ENCODE measurements at places on chromosomes 11 and 22. TPM values are rescaled to one million over a fixed set of nuclear protein-coding genes. Genes with fewer than 3 reads are reported as not detected.
A peak's percentile ranks its signal among the peaks of the same experiment; 100 is the strongest.

GRCh38 chr11:76524919-76525318 lies 80.1 kb downstream of the EMSY start:
- peaks cover 71% of the 10 kb centered on the region for H3K36me3 ChIP-seq
- H3K27me3 ChIP-seq: no peaks in the 10 kb centered on the region
- no peak overlapping the region for H3K27ac ChIP-seq

The OR2AG2 gene
- not detected for total RNA-seq

The CDCA5 gene
- total RNA-seq: 0.70 TPM

The LIF gene
- 0.40 TPM for total RNA-seq

DNA sequence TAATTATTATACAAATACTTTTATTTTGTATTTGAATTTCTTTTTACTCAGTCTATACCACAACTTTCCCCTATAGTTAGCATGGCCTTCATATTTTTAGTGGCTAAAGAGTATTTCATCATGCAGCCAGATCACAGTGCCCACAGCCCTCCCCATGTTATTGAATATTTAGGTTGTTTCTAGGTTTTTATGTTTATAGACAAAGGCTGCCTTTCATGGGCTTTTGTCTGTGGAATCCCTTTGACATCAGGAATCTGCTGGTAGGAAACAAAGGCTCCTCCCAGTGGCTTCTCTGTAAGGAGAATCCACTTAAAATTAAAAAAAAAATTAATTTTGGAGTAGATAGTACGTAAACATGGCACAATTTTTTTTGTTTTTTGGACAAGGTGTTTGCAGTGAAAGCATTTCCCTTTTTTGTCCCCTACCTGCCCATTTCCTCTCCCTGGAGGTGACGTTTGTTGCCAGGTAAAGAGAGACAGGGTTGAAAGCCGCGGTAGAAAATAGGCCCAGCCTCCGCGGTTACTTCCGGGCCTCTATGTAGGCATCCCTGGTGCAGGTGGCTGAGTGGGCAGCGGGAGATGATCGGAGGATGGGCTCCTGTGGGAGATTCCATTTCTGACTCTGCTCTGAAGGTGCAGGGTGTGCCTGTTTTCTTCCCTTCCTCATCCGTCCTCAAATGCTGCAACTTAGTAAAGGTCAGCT lies 82.2 kb upstream of the OR4B1 start:
- H3K4me1 ChIP-seq: no peaks in the 10 kb centered on the region
- peaks cover 4% of the 10 kb centered on the region for H3K36me3 ChIP-seq
- H3K27me3 ChIP-seq: no peaks in the 10 kb centered on the region
- no peak overlapping the region for H3K4me3 ChIP-seq

The TBX1 gene
- 0.35 TPM for total RNA-seq

DNA sequence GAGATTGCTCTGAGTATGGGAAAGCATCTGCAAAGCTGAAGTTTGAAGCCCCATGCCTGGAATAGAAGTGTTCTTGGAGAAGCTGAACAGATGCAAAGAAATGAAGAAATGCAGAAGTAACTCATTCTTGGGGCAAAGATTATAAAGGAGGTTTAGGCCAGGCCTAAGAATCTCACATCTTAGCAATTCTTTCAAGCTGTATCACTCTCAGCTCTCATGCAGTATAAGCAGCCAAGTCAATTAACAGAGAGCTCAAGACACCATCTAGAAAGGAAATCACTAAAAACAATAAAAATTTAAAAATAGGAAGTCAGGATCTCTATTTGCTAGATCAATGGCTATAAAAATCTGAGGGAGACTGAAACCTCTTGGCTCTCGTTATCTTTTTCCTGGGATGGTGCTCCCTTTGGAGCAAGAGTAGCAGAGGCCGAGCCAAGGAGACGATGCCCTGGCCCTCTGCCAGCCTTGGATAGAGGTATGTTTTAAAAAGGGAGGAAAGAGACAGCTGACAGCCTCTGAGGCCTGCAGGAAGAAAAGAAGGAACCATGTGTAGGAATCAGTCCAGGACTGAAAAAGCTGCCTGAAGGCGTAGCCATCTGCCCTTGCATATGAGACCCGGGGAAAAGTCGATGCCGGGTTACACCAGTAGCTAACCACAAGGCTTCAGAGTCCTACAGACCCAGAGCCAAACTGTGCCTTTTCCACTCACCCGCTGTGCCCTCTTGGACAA lies 229.8 kb downstream of the BLID start:
- H3K27me3 ChIP-seq: no peaks in the 10 kb centered on the region
- no peaks in the 10 kb centered on the region for H3K36me3 ChIP-seq
- H3K4me1 ChIP-seq: no peaks in the 10 kb centered on the region
- H3K4me3 ChIP-seq: no peak overlapping the region
- DNase-seq: peak; percentile 43

GRCh38 chr22:24427500-24428164 lies at the start of gene ADORA2A:
TSS of gene ADORA2A (plus strand) at chr22:24427599. CDS start at chr22:24433405, 5,806 bp downstream.
- H3K36me3 ChIP-seq: no peaks in the 10 kb centered on the region
- H3K4me3 ChIP-seq: peak within 1 kb of the TSS; percentile 57
- peaks cover 24% of the 10 kb centered on the region for H3K4me1 ChIP-seq
- DNase-seq: no peak
- H3K27ac ChIP-seq: no peak within 1 kb of the TSS

DNA sequence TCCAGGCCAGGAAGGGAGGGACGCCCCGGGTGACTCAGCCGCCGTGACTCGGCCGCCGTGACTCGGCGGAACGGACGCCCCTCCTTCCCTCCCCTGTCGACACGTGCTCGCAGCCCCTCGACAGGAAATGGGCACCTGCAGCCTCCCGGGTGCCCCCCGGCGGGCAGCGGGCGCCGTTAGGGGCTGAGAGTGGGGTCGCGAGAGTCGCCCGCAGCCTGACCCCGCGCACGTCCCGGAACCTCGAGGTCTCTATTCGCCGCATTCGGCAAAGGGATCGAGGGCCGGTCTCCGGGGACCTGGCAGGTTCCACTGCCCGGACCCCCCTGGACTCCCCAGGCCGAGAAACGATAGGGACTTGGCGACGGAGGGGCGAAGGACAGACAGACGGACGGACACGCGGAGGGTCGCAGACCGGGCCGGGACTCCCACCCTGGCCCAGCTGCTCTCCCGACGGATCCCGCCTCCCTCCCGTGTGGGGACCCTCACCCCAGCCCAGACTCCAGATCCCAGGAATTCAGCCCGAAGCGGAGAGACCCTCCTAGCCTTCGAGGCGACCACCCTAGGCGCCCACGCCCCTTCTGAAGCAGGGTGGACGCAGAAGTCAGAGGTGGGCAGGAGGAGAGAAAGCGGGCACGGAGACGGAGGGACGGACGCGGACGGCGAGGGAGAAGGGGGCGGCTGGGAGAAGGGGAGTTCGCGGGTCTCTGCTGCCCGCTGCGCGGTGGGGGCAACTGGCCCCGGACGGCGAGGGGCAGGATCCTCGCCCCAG lies 648 bp downstream of the FOSL1 start:
- no peaks in the 10 kb centered on the region for H3K27me3 ChIP-seq
- peak overlapping the region; percentile 67 for H3K27ac ChIP-seq
- no peaks in the 10 kb centered on the region for H3K36me3 ChIP-seq
- H3K4me3 ChIP-seq: peak overlapping the region; percentile 61
- peak; percentile 64 for DNase-seq

GRCh38 chr11:26229257-26229656 lies 102.7 kb upstream of the ANO3 start:
- H3K36me3 ChIP-seq: no peaks in the 10 kb centered on the region
- DNase-seq: no peak
- H3K27me3 ChIP-seq: no peaks in the 10 kb centered on the region
- H3K4me3 ChIP-seq: no peak overlapping the region
- H3K4me1 ChIP-seq: no peaks in the 10 kb centered on the region
- no peak overlapping the region for H3K27ac ChIP-seq

GRCh38 chr11:865462-866430 lies 23.1 kb downstream of the TSPAN4 start:
- no peak overlapping the region for H3K27ac ChIP-seq
- H3K4me1 ChIP-seq: no peaks in the 10 kb centered on the region
- no peak overlapping the region for H3K4me3 ChIP-seq
- H3K27me3 ChIP-seq: no peaks in the 10 kb centered on the region

GRCh38 chr22:44887941-44888366 lies 121.9 kb downstream of the PHF21B start:
- H3K4me1 ChIP-seq: no peaks in the 10 kb centered on the region
- H3K4me3 ChIP-seq: no peak overlapping the region
- no peaks in the 10 kb centered on the region for H3K36me3 ChIP-seq
- no peak for DNase-seq

- H3K4me1 ChIP-seq: peaks cover 40% of the 10 kb centered on the region
- no peaks in the 10 kb centered on the region for H3K27me3 ChIP-seq
- DNase-seq: no peak
- peak overlapping the region; percentile 14 for H3K27ac ChIP-seq
Observed at GRCh38 chr11:13338019-13338426, 60.4 kb downstream of the BMAL1 start.

DNA sequence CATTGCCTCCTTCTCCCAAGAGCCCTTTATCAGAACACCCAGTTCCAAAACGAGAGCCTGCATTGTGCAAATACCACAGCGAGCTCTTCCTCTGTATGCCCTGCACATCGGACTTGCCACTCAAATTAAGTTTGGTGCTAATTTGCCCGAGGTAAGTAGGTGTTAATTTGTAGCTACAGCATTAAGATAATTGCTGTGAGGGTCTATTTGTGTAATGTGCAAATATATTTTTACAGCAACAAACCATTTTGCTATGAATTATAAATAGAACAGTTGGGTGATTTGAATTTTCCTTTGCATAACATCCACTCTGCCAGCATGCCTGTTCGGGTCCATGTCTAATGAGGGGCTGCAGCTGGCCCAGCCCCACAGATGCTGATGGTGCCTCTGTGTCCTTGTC lies 8.1 kb downstream of the ARHGAP8 start:
- no peak overlapping the region for H3K27ac ChIP-seq
- H3K36me3 ChIP-seq: no peaks in the 10 kb centered on the region
- no peak overlapping the region for H3K4me3 ChIP-seq
- no peaks in the 10 kb centered on the region for H3K4me1 ChIP-seq
- no peak for DNase-seq

The ROBO3 gene
- total RNA-seq: 2.7 TPM

DNA sequence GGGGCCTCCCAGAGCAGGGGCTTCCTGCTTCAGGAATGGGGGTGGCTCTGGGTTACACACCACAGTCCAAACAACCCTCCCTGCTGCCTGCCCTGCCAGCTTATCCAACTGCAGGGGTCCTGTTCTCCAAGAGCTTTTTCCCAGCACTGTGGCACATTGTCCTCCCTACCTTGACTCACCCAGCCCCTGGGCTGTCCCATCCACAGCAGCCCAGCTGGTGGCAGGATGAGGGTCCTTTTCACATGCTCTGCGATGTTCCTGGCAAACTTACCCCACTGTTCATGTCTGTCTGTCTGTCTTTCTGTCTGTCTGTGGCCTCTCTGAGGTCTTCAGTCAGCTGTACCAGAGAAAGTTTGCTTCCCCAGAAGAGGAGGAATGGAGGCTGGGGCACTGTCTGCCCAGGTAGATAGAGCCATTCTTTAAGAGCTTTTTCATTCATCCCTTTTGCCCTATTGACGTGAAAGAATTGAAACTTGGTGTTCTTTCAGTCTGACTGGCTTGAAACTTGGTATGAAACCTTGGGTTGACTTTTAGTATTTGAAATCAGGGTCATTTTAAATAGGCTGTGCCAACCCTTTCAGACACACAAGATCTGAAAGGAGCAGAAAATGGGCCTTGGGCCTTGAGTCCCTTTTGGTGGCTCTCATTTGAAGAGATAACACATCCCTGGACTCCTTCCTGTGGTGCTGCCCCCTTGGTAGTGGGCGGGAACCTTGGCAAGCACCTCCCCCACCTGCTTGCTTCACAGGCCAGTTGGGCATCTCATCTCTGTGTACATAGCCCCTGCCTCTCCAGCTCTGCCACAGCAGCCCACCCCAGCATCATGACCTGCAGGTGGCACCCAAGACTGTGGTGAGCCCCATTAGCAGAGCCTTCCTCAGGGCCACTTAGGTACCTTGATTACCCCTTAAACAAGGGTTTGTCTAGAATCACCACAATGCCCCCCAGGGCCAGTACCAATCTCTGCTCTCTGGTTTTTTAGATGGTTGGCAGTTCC lies 74.6 kb upstream of the SUSD2 start:
- no peak overlapping the region for H3K4me3 ChIP-seq
- peaks cover 29% of the 10 kb centered on the region for H3K36me3 ChIP-seq
- no peaks in the 10 kb centered on the region for H3K27me3 ChIP-seq
- peak; percentile 51 for DNase-seq
- peak overlapping the region; percentile 66 for H3K27ac ChIP-seq
- peaks cover 17% of the 10 kb centered on the region for H3K4me1 ChIP-seq

- no peak overlapping the region for H3K27ac ChIP-seq
- no peaks in the 10 kb centered on the region for H3K36me3 ChIP-seq
- no peaks in the 10 kb centered on the region for H3K27me3 ChIP-seq
Observed at GRCh38 chr11:35107861-35108260, 31.1 kb upstream of the CD44 start.

The MYRF gene
- 41.2 TPM for total RNA-seq

DNA sequence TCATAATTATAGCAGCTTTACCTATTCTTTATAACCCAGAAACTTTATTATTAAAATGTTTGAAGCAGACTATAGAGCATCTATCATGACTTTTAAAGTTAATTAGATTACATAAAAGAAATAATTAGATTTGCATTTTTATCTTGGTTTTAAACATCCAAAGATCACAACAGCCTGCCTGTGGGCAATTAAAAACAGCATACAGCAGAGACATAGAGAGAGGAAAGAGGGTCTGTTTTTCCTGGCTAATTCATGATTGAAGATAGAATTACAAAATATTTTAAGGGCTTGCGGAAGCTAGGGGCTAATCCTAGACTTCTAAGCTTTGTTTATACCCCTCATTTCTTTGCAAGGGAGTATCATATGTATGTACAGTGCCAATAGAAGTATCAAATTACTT lies 178.1 kb downstream of the SOX6 start:
- no peak for DNase-seq
- H3K4me1 ChIP-seq: no peaks in the 10 kb centered on the region
- no peak overlapping the region for H3K4me3 ChIP-seq
- H3K27ac ChIP-seq: no peak overlapping the region

- no peaks in the 10 kb centered on the region for H3K36me3 ChIP-seq
- no peaks in the 10 kb centered on the region for H3K4me1 ChIP-seq
- no peaks in the 10 kb centered on the region for H3K27me3 ChIP-seq
- no peak overlapping the region for H3K27ac ChIP-seq
Observed at GRCh38 chr11:101428918-101429317, 154.9 kb downstream of the TRPC6 start.

Data from heart left ventricle (tissue), 16 donors.